M059J (cell line): ENCODE measurements at places on chromosomes 2 and 18.
A peak's percentile ranks its signal among the peaks of the same experiment; 100 is the strongest.

- DNase-seq: no peak
Measured at GRCh38 chr2:65046633-65047407, 9.4 kb upstream of the CEP68 start.

- DNase-seq: peak; percentile 29
Measured at GRCh38 chr2:26692279-26692896, at the start of gene KCNK3. Gene KCNK3 (plus strand): TSS chr2:26692722. CDS start chr2:26692876, 154 bp downstream.

GRCh38 chr2:106812383-106812782 is 73.6 kb downstream of the ST6GAL2 start:
- no peak for DNase-seq

DNA sequence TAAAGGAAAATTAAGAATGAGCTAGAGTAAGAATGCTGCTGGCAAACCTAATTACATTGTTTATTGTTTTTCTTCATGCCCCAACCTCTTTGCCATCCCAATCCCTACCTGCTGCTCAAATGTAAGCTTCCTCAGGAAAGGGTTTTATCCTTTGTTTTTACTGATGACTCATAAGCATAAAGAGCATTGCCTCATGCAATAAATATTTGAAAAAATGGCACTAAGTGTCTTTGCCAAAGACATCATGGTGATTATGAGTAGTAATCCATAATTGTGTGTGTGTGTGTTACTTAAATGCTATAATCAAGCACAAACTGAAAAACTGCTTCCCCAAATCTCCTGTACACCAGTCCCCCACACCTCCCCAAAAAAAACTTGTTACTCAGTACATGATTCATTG is 53.4 kb downstream of the DNER start:
- DNase-seq: peak; percentile 60

GRCh38 chr2:29323961-29324360 is 208.7 kb downstream of the CLIP4 start:
- no peak for DNase-seq

DNA sequence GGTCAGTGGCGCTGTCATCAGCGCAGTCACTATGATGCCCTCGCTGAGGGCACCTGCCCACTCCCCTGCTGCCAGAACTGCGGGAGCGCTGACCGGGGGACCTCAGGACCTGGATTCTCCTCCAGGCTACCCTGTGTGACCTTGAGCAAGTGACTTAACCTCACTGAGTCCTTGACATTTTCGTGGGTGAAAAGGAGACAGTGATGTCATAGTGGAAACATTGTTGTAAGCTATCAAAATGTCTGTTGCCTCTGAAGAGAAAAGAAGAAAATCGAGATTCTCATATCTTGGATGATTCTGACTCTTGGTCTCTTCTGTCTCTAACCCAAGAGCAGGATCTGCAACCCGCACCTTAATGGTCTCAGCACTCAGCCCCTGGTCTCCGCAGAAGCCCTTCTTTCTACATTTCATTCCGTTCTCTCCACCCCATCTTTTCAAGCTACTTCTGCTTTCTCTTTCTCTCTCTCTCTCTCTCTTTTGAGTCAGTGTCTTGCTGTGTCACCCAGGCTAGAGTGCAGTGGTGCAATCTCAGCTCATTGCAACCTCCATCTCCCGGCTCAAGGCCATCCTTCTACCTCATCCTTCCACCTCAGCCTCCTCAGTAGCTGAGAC is 978 bp upstream of the TUBA4A start:
- DNase-seq: peak; percentile 25

- DNase-seq: no peak
Measured at GRCh38 chr2:219998714-219999227, 371.3 kb downstream of the SLC4A3 start.

DNA sequence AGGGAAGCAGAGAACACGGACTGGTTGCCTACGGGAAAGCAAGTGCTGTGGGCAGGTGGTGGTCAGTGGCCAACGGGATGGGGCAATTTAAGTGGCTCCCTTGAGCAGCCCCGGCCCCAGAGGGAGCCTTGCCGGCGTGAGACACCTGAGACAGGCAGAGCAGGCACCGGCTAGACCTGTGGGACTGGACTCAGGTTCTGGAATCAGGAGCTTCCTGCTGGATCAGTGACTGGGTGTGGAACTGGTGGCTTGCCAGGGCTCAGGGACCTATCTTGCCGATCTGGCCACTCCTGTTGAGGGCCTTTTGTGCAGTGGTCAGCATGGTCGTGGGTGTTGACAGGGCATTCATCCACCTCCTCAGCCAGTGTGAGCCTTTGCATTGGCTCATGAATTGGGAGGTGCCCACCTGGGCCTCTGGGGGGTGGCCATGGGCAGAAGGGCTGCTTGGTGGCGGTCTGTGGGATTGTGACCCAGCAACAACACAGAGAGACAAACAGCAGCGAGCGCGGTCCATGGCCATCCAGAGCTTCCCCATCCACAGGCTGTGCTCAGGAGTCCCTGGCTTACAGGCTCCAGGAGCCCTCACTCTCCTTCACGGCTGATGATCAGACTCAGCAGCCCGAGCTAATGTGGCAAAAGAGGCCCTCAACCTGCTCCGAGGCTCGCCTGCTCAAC is 85.4 kb upstream of the ZNF516 start:
- no peak for DNase-seq

DNA sequence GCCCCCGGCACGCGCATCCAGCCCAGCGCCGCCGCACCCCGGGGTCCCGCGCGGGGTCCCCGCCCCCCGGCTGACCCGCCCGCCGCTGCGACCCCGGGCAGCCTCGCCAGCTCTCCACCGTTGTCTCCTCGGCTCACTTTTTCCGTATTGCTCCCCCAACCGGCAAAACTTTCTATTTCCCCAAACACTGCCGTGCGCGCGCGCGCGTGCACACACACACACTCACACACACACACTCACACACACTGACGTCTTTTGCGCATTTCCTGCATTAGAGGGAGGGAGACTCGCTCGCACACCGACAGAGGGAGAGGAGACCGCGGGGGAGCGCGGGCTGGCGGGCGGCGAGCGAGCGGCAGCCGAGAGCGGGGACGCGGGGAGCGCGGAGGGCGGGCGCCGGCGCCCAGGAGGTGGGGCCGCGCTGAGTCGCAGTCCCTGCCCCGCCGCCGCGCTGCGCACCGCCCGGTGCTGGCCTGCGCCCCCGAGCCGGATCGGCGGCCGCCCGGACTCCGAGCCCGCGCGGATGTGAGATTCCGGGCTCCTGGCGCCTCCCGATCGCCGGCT is 542 bp upstream of the PRKCE start:
- peak; percentile 93 for DNase-seq

- peak; percentile 53 for DNase-seq
Measured at GRCh38 chr2:162490761-162491470, 147.0 kb downstream of the GCA start.

GRCh38 chr2:231900972-231901371 is 25.2 kb downstream of the NPPC start:
- no peak for DNase-seq

GRCh38 chr2:468648-469336 is 180.9 kb upstream of the ALKAL2 start:
- DNase-seq: no peak

- DNase-seq: no peak
Measured at GRCh38 chr2:33442528-33443079, 33.8 kb upstream of the RASGRP3 start.

DNA sequence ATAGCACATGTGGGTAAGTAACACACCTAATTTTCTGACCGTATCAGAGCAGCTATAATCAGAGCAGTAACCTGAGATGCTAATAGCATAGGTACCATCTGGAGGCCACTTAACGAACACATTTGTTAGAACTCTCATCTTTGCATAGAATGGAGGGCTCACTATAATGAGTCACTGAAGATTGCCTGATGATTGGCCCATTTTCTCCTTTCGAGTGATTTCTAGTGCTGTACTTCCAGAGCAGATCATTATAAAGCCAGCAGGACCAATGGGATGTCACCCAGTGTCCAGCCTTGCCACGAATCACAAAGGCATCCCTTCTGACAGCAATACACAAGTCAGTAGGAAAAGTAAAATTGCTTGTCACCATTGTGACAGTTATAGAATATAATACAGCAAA is 81.7 kb upstream of the REV1 start:
- DNase-seq: peak; percentile 28

- peak; percentile 52 for DNase-seq
Measured at GRCh38 chr2:177604271-177605065, 211.9 kb downstream of the AGPS start.

DNA sequence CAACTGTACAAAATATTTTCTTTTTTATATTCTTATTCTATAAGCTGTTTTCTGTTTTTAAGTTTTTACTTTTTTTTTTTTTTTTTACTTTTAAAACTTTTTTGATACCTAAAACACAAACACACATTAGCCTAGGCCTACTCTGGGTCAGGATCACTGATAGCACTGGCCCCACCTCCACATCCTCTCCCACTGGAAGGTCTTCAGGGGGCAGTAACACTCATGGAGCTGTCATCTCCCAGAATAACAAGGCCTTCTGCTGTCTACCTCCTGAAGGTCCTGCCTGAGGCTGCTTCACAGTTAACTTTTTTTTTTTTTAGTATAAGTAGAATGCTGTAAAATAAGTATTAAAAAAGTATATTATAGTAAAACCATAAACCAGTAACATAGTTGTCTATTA is 415.1 kb downstream of the PTPRM start:
- DNase-seq: peak; percentile 24

DNA sequence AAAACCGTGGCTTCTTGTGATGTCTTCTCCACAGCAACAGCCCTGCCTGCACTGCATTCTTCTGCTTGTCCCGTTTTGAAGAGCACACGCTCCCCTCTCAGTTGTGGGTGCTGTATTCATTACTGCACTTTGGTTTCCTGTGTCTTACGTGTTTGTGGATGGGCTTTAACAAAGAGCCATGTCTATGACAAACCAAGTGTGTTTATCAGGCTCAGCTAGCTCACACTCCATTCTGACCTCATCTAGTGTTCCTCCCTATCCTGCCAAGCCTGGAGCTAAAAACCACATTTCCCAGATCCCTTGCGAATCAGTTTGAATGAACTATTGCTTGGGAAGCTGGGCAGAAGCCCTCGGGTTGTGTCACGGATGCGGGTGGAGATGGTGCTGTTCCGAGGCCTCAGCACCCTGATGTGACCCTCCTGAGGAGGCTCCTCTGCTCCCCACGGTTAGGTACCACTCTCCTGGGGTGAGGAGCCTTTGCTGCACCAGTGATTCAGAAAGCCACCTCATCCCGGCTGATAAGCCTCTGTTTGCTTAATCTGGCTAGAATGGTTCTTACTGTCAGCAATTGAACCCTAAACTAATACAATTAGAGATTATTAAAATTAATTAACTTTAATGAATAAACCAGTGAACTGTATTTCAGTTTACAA is 116.5 kb downstream of the GALR1 start:
- no peak for DNase-seq

GRCh38 chr2:7837237-7837760 is 844.6 kb upstream of the ID2 start:
- no peak for DNase-seq

DNA sequence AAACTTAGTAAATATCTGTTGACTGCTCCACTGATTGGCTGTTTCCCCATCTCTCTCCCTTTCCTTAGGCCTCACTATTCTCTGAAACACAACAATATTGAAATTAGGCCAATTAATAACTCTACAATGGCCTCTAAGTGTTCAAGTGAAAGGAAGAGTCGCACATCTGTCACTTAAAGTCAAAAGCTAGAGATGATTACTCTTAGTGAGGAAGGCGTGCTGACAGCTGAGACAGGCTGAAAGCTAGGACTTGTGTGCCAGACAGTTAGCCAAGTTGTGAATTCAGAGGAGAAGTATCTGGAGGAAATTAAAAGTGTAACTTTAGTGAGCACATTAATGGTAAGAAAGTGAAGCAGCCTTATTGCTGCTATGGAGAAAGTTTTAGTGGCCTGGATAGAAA is 48.4 kb downstream of the PLEK start:
- no peak for DNase-seq

- DNase-seq: peak; percentile 11
Measured at GRCh38 chr2:127423880-127424279, 5.7 kb downstream of the PROC start.

DNA sequence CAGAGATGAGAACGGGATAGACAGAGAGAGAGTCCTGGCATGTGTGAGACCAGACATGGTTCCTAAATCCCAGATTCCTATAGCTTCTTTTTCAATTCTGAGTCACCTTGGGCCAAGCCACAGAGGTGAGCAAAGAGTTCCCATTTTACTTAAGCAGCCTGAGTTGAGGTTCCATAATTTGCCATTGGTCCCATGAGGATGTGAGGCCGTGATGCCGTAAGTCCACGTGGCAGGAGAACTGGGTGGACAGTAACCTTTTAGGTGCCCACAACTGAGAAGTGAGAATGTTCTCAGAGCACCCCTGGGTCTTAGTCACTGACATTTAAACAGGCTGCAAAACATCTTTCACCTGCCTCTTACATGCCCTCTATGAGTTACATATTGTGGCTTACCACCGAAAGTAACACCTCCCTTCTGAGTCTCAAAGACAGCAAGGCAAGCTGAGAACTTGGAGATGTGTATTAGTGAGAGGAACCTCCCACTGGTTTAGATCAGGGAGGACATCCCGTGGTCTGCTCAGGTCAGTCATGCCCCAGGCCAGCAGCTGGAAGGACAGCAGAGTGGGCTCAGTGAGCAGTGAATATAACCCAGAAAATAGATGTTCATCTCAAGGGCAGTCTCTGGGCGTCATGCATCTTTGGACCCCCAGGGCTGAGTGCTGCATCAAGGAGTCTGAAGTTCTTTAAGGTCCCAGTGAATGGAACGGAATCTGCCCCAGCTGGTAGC is 127.9 kb upstream of the LGALSL start:
- DNase-seq: no peak

DNA sequence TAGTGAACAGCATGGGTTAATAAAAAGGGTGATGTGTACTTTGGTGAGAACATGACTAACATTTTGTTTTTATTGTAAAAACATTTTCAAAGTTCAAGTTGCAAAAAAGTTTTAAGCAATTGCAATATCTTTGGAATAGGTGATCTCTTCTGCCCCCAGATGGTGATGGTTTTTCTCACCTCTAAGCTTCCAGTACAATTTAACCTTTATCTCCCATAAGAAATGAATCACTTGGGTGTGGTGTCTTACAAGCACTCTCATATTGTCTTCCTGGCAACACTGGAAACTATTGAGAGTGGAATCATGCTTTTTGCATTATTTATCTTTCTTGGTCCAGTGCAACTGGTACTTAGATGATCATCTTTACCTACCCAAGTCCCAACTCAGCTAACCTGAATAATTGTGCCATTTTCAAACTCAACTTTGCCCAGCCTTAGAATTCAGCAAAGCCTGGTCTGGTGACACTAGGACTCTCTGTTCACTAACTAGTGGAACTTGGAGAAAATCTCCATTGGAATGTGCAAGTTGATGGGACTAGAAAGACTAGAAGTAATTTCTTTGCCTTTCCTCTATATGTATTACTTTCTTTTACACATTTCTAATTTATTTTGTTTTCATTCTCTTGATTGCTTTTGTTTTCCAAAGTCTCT is 964.7 kb upstream of the ZEB2 start:
- DNase-seq: peak; percentile 63
